ENCODE measurements at places on chromosomes 12 and 14.
A peak's percentile ranks its signal among the peaks of the same experiment; 100 is the strongest.

- peak; percentile 84 for DNase-seq
Observed at GRCh38 chr14:74502236-74503019, 8.9 kb downstream of the ISCA2 start.

DNA sequence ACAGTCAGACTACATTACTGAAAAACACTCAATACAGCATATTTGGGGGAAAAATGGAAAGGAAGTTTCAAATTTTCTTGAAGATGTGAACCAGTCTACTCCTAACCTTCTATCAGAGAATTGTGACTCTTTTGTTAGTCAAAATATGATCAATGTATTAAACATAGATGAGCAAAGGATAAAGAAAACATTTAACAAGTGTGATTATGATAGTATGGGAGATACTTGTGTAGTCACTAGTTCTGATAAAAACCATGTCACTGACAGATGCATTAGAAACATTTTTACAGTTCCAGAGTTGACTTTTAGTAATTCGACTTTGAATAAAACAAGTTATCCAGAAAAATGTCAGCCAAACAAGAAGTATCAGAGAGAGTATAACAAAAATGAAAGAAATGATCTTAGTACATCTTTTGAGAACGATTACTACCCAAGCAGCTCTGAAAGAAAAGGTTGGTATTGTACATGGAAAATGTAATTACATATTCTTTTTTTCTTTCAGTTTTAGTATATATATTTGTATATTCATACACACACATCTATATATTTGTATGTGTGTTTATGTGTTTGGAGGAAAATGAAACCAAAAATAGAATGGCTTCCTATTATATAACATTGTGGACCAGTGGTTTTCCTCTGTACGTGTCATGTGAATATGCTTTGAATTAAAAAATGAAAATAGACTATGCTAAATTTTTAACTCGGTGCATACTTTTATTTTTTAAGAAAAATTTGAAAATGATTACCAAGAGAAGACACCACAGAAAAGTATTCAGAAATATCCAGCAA is 63.3 kb upstream of the ABCD2 start:
- DNase-seq, result no peak

DNA sequence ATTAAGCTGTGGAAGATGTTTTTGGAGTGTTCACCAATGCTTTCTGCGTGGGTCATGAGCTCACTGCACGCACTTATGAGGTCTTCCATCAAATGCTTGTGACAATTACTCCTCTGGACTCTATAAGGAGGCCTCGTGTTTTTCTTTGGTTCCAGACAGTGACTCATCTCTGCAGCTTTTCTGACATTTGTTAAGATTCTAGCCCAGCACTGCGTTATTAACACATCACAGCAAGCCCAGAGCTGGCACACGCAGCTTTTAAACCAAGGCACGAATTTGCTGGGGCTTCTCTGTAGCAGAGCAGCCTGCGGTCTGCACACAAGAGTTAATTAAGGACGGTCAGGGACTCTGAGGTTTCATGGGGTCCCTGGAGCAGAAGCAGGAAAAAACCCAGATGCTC is 16.9 kb downstream of the MEG3 start:
- no peak for DNase-seq

DNA sequence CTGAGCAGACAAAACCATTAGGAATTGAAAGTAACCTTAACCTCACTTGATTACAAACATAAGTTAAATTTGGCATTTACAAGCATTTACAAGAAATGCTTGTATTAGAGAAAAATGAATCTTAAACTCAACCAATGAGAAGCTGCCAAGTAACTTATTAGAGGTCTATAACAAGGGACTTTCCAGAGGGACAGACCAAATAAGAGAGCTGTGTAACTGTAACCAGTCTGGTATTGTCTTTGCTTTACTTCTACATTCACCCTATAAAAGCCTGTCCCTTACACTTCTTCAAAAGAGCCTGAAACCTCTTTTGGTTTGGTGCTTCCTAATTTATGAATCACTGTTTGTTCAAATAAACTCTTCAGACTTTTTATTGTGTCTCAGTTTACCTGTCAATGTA is 450.0 kb upstream of the FAR2 start:
- DNase-seq, result no peak

- DNase-seq, result no peak
Observed at GRCh38 chr12:4535871-4536270, 2.8 kb upstream of the RAD51AP1 start.

DNA sequence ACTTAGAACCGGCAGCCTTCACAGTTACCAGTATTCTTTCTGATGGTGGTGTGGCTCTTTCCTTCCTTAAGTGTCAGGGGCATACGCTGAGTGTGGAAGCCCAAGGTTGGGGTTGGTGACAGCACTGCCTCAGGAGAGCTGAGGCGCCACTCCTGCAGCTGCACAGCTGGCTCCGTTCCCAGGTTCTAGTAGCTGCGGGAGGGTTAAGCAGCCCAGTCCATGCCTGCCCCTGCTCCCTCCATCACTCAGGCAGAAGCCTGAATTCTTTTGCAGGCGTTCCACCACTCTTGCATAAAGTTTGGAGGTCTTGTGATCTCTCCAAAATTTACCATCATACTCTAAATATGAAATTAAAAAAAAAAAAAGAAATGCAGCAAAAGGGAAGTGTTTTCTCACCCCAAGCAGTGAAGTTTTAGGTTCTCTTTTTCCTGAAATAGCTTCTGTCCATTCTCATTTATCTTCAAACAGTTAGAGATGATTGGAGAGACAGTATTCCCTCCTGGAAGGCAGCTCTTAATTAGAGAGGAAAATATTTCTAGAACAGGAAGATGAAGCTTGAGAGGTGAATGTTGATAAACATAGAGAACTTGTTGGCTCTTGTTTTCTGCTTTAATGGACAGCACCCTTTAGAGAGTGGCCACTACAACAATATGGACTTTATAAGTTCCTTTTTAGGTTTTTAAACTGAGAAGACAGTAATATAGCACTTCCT is 136.1 kb downstream of the FGD4 start:
- peak; percentile 84 for DNase-seq

GRCh38 chr14:35231207-35231760 is 60.9 kb upstream of the PSMA6 start:
- peak; percentile 26 for DNase-seq

DNA sequence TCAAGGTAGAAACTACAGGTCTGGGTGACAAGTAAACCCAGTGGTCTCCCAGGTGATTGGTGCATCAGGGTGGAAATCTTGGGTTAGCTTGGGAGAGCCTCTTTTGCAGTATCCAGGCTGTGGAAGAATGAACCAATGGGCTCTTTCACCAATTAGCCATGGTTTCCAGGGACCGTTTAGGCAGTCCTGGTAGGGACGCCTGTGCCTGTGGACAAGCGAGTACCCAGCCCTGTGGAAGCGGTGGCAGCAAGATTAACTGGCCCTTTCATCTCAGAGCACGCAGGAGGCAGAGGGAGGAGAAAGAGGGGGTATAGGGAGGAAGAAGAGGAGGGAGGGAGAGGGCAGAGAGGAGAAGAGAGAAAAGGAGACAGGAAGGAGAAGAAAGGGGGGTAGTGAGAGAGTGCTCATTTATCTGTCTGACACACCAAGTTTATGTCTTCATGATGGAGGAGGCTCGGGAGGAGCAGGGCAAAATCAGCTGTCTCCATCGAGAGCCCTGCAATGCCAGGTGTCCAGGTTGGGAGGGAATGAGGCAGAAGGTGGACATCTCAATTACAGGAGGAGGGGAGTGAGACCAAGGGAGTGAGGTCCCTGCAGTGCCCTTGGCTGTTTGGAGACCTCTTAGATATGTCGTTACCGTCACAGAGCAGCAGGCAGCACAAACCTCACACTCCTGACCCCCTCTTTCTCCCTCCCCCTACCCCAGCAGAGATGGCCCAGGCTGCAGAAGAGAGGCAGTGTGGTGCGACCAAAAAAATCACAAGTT is 4.6 kb upstream of the ZDHHC22 start:
- no peak for DNase-seq

DNA sequence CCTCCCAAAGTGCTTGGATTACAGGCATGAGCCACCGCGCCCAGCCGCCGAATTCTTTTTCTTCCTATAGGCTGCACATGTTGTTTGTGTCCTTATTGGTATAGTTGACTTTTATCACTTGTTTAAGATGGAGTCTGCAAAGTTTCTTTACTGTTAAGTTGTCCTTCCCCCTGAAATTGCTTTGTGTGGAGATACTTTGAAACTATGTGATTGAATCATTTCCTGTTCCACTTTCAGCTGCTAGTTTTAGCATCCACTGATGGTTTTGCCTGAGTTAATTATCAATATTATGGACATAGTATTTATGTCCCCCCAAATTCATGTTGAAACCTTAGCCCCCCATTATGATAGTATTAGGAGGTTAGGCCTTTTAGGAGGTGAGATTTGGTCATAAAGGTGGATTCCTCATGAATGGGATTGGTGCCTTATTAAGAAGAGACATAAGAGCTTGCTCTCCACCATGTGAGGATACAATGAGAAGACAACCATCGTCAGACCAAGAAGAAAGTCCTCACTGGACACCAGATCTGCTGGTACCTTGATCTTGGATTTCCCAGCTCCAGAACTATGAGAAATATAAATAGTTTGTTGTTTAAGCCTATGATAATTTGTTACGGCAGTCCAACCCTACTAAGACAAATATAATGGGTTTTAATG is 34.9 kb downstream of the PPHLN1 start:
- no peak for DNase-seq

DNA sequence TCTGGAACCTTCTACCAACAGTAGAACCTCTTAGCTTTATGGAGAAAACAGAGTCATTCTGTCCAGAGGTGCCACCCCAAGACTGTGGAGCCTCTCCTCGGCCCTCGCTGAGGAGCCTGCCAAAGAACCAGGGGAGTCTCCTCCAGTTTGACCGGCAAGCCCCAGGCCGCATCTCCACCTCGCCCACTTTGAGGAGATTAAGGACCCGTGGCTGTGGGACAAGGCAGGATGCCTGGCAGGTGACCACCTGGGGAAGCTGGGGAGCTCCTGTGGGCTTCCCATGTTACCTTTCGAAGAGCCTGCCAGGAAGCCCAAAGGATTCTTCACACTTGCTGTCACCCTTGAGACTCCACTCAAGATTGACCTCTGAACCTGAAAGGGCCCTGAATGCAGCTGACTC is 3.8 kb downstream of the PLEKHG7 start:
- DNase-seq, result no peak

GRCh38 chr12:124391340-124392261 is 96.7 kb downstream of the RFLNA start:
- no peak for DNase-seq

GRCh38 chr14:99579903-99580571 is 24.0 kb downstream of the CCDC85C start:
- DNase-seq, result no peak

DNA sequence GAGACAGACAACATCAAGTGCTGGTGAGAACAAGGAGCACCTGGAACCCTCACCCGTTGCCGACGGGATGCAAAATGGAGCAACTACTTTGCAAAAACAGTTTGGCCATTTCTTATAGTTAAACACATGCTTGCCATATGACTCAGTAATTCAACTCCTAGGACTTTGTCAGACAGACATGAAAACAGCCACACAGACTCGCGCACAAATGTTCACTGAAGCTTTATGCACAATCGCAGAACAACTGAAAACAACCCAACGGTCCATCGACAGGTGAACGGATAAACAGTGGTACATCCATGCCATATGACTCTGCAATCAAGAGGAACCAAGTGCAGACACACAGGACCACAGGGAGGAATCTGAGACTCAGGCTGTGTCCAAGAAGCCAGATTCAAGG is 30.8 kb downstream of the NCOR2 start:
- DNase-seq, result no peak

GRCh38 chr12:97630875-97631274 is 168.3 kb downstream of the RMST start:
- no peak for DNase-seq

- no peak for DNase-seq
Observed at GRCh38 chr14:100291305-100292075, 14.8 kb downstream of the SLC25A29 start.

DNA sequence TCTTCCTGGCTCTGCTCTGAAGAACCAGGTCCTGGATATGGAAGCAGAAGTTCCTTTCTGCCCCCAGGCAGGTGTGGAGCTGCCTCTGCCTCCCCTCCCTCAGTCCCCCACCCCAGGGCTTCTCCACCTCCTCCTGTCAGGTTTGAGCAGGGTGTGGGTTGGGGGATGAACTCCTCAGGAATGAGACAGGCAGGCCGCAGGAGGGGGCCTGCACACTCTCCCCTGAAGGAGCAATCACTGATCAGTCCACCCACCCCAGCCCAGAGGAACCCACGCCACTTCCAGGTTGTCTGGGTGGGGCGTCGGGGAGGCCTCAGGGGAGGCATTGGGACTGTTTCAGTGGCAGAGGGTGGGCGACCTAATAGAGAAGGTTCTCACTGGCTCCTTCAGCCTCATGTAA is 26.6 kb downstream of the FAIM2 start:
- no peak for DNase-seq

DNA sequence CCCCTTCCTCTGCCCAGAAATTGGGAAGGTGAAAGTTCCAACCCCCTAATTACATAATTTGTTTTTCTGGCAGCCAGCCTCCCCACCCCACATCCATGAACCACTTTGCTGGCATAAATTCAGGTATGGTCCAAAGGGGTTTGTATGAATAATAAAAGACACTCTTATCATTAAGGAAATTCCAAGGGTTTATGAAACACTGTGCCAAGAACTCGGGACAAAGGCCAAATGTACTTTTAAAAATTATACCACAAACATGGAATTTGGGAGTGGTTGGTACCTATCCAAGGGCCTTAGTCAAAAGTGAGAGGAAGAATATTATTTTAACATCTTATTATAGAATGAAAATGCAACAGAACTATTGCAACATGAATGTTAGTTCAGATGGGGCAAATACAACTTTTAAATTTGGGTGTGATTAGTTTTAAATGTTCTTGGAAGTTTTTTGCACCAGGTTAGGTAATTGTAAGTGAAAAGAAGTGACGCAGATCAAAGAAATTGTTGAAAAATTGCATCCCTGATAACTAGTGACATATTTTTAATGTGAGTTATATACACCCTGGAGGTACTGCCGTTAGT is 217.8 kb downstream of the TMEM117 start:
- no peak for DNase-seq

DNA sequence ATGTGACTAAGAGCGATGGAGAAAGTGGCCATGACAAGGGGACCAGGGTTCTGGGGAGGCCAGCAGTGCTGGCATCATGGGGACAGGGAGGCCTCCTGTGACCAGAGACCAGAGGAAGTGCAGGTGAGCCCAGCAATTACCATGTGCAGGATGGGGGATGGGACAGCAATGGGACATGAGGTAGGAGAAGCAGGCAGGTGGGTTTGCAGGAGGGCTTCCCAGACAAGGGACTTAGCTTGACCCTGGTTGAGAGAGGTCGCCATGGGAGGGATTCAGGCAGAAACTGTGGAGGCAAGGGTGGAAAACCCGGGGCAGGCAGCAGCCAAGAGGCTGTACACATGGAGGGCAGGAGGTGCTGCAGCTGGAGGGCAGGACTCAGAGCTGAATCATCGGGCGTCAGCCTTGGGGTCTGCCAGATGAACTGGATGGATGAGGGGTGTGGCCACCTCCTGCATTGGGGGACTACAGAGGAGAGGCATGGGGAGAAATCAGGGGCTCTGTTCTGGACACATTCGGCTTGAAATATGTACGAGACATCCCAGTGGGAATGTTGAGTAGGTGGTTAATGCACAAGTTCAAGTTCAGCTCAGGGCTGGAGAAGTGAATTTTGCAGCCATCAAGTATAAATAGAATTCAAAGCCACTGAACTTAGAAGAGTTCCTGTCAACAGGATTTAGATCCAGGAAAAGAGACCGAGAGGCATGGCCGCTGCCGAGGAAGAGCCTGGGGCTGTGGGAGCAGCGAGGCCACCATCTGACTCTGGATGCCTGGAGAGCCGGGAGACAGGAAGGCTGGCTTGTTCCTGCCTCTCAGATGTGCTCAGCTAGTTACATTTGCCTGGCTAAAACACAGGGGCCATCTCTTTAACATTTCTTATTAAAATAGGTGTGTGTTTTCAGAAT is 36.6 kb downstream of the SFSWAP start:
- DNase-seq, result no peak

- no peak for DNase-seq
Observed at GRCh38 chr12:66629138-66629870, 49.6 kb downstream of the GRIP1 start.
